ENCODE measurements at places on chromosomes 5 and 9. TPM values are rescaled to one million over a fixed set of nuclear protein-coding genes. Genes with fewer than 3 reads are reported as not detected.

- DNase-seq, result no peak
Measured at GRCh38 chr5:75716715-75717081, 539 bp downstream of the POC5 start.

DNA sequence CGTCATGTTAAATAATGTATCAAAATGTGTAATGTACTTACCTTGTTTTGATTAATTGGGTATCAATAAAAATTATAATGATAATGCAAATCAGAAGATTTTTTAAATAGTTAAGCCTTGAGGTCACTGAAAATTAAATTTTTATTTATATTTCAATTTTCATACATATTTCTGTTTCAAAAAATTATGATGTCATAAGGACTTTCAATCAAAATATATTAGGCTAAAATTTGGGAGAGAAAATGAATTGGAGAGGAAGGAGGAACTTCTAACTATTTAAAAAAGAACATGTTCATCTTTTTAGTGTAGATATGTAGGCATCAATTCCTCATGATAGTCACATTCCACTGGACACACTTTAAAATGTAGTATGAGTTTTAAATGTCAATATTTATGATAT lies 29.1 kb upstream of the ERAP1 start:
- no peak for DNase-seq

- no peak for DNase-seq
Measured at GRCh38 chr9:87853302-87853701, 29.4 kb upstream of the SPATA31E1 start.

GRCh38 chr9:132249690-132250089 lies 87.8 kb downstream of the NTNG2 start:
- no peak for DNase-seq

DNA sequence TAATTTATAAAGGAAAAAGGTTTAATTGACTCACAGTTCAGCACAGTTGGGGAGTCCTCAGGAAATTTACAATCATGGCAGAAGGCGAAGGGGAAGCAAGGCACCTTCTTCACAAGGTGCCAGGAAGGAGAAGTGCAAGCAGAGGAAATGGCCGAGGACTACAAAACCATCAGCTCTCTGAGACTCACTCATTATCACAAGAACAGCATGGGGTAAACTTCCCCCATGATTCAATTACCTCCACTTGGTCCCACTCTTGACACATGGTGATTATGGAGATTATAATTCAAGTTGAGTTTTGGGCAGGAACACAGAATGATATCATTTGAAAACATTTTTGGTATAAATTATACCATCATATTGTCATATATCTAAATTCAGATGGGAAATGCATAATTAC lies 934.7 kb downstream of the CDH12 start:
- no peak for DNase-seq

- DNase-seq, result no peak
Measured at GRCh38 chr5:149779124-149779465, 49.0 kb downstream of the PPARGC1B start.

- DNase-seq, result no peak
Measured at GRCh38 chr5:88675708-88676636, 207.0 kb downstream of the MEF2C start.

- no peak for DNase-seq
Measured at GRCh38 chr5:12330993-12331588, 426.8 kb upstream of the CTNND2 start.

DNA sequence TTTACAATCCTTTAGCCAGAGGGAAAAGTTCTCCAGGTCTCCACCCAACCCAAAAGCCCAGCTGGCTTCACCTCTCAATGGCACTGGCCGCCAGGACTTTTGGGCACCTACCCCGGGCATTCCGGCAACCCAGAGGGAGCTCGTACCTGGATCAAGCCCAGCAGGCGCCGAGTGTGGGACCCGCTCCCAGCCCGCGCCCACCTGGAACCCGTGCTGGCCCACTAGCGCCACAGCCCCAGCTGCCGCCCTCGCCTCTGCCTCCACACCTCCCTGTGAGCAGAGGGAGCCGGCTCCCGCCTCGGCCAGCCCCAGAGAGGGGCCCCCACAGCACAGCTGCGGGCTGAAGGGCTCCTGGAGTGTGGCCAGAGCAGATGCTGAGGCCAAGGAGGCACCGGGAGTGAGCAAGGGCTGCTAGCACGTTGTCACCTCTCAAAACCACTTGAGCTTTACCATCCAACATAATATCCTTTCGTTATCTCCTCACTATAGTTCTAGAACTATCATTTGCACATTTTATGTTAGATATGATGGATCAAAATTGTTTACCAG lies 69.7 kb downstream of the GCNT1 start:
- DNase-seq, result no peak

GRCh38 chr9:135403733-135404450 lies 75.7 kb upstream of the PPP1R26 start:
- no peak for DNase-seq

DNA sequence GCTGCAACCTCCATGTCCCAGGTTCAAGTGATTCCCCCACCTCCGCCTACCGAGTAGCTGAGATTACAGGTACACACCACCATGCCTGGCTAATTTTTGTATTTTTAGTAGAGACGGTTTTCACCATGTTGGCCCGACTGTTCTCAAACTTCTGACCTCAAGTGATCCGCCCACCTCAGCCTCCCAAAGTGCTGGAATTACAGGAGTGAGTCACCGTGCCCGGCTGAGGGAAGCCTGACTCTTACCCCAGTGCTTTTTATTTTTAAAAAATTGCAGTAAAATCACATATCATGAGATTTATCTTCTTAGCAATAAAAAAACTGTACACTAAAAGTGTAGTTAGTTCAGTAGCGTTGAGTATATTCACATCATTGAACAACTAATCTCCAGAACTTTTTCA lies 105.3 kb downstream of the SLIT3 start:
- no peak for DNase-seq

GRCh38 chr5:142356349-142356715 lies 31.5 kb upstream of the SPRY4 start:
- DNase-seq, result no peak

GRCh38 chr9:69325409-69326212 lies 596 bp downstream of the ENTREP1 start:
- peak; percentile 36 for DNase-seq

- DNase-seq, result no peak
Measured at GRCh38 chr9:78539188-78539587, 242.3 kb downstream of the PSAT1 start.

DNA sequence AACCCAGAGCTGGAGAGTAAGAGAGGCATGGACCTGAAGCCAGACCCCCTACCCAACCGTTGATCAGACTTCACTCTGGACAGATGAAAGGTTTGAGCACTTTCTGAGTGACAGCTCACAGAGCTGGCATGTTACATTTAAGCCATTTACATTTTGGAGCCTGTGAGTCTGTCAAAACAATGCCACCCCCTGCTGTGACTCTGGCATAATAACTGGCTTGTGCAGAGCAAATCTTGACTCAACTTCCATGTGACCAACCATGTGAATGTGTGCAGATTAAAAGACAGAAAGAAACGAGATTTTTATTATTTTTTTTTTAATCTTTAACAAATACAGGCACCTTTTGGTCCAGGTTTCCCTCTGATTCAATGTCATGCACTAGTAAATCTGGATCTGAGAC lies 48.5 kb downstream of the MFAP3 start:
- DNase-seq, result no peak

DNA sequence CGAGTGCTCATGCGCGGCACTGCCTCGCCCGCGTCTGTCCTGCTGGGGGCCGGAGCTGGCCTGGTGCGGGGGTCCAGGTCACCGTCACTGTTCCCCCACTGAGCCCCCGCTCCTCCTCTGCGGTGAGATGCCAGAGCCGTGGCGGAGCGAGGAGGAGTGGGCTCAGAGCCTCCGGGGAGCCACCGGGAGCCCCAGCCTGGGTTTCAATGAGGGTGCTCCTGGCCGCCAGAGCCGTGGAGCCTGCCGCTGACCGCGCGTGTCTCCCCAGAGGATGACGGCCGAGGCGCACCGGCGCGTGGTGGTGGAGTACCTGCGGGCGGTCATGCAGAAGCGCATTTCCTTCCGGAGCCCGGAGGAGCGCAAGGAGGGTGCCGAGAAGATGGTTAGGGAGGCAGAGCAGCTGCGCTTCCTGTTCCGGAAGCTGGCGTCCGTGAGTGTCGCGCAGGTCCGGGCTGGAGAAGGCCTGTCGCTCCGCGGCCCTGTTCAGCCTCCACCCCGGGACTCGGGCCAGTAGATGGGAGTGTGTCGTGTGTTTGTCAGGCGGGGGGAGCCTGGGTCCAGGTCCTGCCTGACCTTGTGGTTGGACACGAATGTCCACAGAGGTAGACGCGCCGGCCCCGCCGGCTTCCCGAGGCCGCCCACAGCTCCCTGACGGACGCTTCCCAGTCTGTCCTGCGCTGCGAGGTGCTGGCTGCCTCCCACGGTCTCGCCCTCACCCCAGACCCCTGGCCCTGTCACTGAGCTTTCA lies 22.0 kb downstream of the EXOC3 start:
- DNase-seq, result no peak

DNA sequence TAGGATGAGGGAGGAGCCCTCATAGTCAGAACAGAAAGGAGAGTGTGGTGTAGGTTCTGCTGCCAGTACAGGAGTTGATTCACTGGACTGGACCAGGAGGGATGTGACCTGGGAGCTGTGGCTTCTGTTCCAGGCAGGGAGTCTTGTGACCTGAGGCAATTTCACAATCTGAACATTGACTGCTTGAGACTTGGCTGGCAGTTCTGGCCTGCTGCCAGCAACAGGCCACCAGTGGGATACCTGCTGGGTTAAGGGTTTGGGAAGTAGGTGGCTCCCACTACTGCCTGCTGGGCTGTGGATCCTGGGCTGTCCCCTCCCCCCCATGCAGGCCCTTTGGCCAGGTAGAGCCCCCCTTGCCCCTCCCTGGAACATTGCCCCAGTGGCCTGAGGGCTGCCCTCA lies 268.6 kb upstream of the ARRDC3 start:
- no peak for DNase-seq

GRCh38 chr5:120258123-120258522 lies 206.0 kb upstream of the PRR16 start:
- DNase-seq, result no peak

GRCh38 chr9:16099732-16100536 lies 547.1 kb downstream of the CCDC171 start:
- DNase-seq, result no peak

GRCh38 chr5:2149195-2149539 lies 266.4 kb upstream of the IRX4 start:
- no peak for DNase-seq

- no peak for DNase-seq
Measured at GRCh38 chr5:181088289-181088688, 42.7 kb downstream of the OR2V1 start.

- DNase-seq, result no peak
Measured at GRCh38 chr9:98404237-98404636, 148.8 kb upstream of the TBC1D2 start.

GRCh38 chr9:91714874-91715615 lies 235.0 kb downstream of the ROR2 start:
- DNase-seq, result no peak

DNA sequence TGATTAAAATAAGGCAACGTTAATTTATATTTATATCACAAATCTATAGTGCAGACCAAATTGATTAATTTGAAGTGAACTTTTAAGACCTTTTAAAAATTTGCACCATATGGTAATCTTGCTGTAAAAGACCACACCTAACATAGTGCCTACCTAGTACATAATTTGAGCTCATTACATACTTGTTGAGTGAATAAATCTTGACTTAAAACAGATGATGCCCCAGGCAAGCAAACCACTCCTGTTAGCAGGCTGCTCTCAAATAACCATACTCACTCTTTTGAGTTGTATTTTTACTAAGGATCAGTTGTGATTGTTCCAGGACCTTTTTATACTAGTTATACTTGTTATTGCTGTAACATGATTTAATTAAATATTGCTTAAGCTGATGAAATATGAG lies 27.2 kb downstream of the CMYA5 start:
- no peak for DNase-seq

- no peak for DNase-seq
Measured at GRCh38 chr9:7967093-7967827, 167.7 kb upstream of the DMAC1 start.

The PHYHD1 gene
- total RNA-seq, result 10.9 TPM

The CCNI2 gene
- total RNA-seq, result 4.5 TPM

The PCDHB10 gene
- total RNA-seq, result 4.0 TPM

The ANGPTL2 gene
- 2.4 TPM for total RNA-seq

The GABBR2 gene
- total RNA-seq, result 3.0 TPM

The TPD52L3 gene
- total RNA-seq, result 59.0 TPM

The ARL10 gene
- 8.9 TPM for total RNA-seq

The MEIKIN gene
- 15.1 TPM for total RNA-seq

The SPATA31A3 gene
- 1.9 TPM for total RNA-seq

The ROR2 gene
- 12.3 TPM for total RNA-seq
